Pancreas (tissue), 10 donors: ENCODE measurements at places on chromosomes 5 and 9.

GRCh38 chr9:16726029-16726428, 144.4 kb downstream of the BNC2 start:
- H3K4me3 ChIP-seq = no peak overlapping the region
- no peaks in the 10 kb centered on the region for H3K36me3 ChIP-seq
- H3K4me1 ChIP-seq = no peaks in the 10 kb centered on the region

- no peaks in the 10 kb centered on the region for H3K27me3 ChIP-seq
- no peaks in the 10 kb centered on the region for H3K36me3 ChIP-seq
- no peak overlapping the region for H3K4me3 ChIP-seq
- no peaks in the 10 kb centered on the region for H3K4me1 ChIP-seq
- no peak for DNase-seq
These were observed 46.1 kb downstream of the MRPL36 start for GRCh38 chr5:1753490-1753889.

- H3K36me3 ChIP-seq = peaks cover 4% of the 10 kb centered on the region
- H3K27me3 ChIP-seq = no peaks in the 10 kb centered on the region
- DNase-seq = peak; percentile 16
- peak overlapping the region; percentile 96 for H3K4me3 ChIP-seq
These were observed 1.0 kb upstream of the SAP30L start for GRCh38 chr5:154444556-154445421.

- no peaks in the 10 kb centered on the region for H3K4me1 ChIP-seq
- H3K4me3 ChIP-seq = no peak overlapping the region
- H3K27me3 ChIP-seq = no peaks in the 10 kb centered on the region
- no peaks in the 10 kb centered on the region for H3K36me3 ChIP-seq
- no peak overlapping the region for H3K27ac ChIP-seq
These were observed 380.5 kb downstream of the SLCO4C1 start for GRCh38 chr5:101915554-101915953.
